ENCODE measurements at places on chromosomes 2 and 18.

DNA sequence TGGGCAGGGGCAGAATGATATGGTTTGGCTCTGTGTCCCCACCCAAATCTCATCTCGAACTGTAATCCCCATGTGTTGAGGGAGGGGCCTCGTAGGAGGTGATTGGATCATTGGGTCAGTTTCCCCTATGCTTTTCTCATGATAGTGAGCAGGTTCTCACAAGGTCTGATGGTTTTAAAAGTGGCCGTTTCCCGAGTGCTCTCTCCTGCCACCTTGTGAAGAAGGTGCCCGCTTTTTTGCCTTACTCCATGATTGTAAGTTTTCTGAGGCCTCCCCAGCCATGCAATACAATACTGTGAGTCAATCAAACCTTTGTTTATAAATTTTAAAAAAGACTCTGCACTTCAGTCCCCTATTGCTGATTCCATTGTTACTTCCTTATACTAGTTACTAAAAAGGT lies 82.9 kb upstream of the CDKL4 start:
- DNase-seq, result no peak

DNA sequence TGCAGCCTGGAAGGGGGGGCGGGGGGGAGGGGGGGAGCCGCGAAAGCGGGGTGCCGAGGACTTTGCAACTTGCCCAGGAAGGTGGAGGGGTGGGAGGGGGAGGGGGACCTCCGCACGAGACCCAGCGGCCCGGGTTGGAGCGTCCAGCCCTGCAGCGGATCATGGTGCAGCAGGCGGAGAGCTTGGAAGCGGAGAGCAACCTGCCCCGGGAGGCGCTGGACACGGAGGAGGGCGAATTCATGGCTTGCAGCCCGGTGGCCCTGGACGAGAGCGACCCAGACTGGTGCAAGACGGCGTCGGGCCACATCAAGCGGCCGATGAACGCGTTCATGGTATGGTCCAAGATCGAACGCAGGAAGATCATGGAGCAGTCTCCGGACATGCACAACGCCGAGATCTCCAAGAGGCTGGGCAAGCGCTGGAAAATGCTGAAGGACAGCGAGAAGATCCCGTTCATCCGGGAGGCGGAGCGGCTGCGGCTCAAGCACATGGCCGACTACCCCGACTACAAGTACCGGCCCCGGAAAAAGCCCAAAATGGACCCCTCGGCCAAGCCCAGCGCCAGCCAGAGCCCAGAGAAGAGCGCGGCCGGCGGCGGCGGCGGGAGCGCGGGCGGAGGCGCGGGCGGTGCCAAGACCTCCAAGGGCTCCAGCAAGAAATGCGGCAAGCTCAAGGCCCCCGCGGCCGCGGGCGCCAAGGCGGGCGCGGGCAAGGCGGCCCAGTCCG lies 540 bp downstream of the SOX11 start:
- no peak for DNase-seq

DNA sequence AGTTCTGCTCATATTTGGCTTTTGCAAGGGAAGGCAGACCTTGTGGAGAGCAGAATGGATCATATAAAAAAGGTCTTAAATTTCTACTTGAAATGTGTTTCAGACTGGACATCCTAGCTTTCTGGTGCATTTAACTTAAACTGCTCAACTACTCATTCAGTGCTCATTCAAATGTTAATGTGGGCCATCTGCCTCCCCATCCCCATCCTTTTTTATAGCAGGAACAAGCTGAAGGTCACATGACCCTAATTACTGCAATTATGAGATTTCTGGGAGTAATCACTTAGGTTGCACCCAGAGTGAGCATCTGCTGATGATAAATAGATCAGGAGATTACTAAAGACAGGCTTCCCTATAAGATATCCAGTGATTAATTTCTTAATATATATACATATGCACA lies 96.1 kb downstream of the MAP2 start:
- no peak for DNase-seq

- no peak for DNase-seq
Measured at GRCh38 chr2:3572620-3573019, 2.4 kb upstream of the RPS7 start.

DNA sequence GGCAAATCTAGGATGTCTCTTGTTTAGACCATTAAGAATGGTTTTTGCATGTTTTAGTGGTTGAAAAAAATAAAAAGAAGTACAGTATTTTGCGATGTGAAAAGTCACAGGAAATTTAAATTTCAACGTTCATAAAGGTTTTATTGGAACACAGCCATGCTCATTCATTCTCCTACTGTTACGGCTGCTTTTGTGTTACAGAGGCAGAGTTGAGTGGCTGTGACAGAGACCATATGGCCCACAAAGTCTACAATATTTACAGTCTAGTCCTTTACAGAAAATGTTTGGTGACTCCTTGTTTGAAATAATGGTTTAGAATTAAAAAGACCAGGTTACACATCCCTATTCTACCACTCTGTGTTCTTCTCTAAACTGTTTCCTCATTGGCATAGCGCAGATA lies 48.1 kb downstream of the MYOM1 start:
- no peak for DNase-seq

GRCh38 chr2:236731767-236732580 lies 162.3 kb downstream of the ACKR3 start:
- DNase-seq, result no peak

DNA sequence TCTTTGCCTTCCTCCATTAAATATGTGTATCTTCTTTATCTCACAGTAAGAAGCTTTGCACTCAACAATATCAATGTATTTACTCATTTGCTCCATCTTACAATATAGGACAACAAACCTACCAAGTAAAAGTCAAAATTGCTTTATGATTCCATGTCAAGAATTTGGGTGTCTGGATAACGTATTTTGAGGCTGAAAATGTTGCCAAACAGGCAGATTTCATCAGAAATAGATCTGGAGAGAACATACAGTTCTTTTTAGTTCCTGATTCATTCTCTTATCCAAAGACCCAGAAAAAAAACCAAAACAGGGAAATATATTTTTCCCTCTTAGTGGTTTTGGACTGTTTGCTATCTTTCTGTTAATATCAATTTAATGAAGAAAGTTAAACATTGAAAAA lies 621.1 kb downstream of the STK39 start:
- DNase-seq, result no peak

- peak; percentile 79 for DNase-seq
Measured at GRCh38 chr2:12501469-12502158, 215.1 kb upstream of the TRIB2 start.

GRCh38 chr18:72458271-72458670 lies 85.9 kb downstream of the CBLN2 start:
- DNase-seq, result no peak

DNA sequence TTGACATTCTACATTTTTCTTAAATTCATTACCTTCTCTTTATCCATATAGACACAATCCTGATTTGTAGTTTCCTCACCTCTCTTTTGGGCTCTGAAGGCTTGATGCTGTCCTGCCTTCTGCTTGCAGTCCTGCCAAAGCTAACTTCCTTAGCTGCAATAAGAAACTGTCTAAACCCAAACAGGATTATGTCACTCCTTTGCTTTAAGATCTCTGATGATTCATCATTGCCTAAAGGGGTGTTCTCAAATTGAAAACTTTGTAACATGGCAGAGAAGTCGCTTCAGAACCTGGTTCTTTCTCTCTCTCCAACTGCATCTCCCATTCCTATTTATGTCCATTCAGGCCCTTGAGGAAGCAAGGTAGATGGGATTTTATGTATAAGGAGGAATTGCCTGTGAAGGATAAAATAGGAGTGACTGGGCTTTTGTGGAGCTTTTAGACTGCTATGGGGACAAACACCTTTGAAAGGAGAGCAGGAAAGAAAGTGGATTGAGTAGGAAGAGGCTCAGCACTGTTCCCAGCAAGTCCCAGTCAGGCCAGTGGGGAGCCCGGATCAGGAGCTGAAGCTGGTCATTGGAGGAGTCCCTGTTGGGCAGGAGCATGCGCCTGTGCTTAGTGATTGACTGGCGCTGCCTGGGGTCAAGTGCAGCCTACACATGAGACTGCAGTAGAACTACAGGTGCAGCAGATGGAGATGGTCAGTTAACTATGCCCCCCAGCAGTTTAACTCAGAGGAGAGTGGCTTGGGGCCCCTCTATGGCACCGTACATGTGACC lies 390.6 kb downstream of the CTNNA2 start:
- no peak for DNase-seq
